AG09319 (cell line): ENCODE measurements at places on chromosomes 4 and X.

DNA sequence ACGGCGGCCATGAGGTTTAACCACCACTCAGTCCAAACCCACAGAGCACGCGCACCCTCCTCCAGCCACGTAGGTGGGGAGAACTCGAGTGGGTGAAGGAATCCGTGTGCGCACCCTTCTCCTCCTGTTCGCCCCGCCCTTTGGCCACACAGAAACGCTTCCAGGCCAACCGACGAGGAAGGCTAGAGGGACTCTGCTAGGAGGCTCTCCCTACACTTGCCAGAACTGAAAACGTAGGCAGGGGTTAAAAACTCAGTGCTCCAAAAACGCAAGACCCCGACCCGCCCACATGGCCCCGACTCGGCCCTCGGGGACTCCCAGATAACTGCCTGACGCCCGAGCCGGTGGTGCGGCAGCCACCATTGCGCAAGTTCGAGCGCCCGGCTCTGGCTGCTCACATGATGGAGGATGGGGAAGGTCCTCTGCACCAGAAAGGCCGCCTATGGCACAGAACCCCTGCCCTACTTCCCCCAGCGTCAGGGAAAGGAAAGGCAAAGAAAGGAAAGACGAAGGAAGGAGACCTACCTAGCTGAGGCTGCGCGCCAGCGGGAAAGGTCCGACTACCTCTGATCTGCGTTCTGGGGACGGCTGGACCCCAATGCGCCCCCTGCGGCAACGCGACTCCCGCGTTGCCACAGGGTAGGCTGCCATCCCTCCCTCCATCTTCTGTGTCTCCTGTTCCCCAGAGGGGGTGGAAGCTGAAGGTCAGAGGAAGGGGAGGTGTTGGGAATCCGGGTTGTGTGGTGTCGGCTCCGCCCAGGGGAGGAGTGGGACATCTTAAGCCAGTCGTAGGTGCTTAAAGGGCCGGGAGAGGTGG lies 201.9 kb upstream of the AGTR2 start:
- DNase-seq = no peak

- no peak for DNase-seq
These were observed 18.7 kb downstream of the NDNF start for GRCh38 chr4:121053601-121054143.

GRCh38 chr4:18957716-18958115 lies 936.2 kb upstream of the LCORL start:
- no peak for DNase-seq

DNA sequence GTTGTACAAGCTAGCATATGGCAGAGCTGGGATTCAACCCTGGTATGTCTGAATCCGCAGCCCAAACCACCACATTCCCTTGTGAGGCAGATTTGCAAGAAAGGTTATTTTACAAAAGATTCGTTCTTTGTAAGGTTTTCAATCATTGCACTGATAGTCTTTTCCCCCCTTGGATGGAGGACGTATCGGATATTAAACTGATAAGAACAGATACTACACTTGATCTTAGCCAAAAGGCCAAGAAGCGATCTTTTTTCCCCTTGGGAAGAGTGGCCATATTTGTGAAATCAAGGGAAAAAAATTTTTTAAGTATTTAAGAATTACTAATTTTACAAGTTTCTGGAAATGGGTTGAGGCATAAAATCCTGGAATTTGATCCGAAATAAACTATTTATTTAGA lies 34.4 kb upstream of the MSMO1 start:
- no peak for DNase-seq

DNA sequence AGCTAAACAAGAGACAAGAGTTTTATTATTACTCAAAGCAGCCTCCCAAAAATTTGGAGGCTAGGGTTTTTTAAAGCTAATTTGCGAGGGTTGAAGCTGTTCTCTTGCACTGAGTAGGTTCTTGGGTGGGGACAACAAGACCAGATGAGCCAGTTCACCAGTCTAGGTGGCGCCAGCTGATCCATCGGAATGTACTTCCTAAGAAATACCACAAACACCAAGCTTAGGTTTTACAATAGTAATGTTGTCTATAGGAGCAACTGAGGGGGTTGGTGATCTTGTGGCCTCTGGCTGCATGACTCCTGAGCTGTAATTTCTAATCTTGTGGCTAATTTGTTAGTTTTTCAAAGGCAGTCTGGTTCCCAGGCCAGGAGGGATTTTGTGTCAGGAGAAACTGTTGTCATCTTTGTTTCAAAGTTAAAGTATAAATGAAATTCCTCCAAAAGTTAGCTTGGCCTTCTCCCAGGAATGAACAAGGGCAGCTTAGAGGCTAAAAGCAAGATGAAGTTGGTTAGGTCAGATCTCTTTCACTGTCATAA lies 130.6 kb downstream of the SLC7A11 start:
- no peak for DNase-seq

- no peak for DNase-seq
These were observed 790.8 kb downstream of the PCDH18 start for GRCh38 chr4:136741468-136741867.

GRCh38 chr4:148944839-148945219 lies 502.6 kb upstream of the NR3C2 start:
- no peak for DNase-seq

DNA sequence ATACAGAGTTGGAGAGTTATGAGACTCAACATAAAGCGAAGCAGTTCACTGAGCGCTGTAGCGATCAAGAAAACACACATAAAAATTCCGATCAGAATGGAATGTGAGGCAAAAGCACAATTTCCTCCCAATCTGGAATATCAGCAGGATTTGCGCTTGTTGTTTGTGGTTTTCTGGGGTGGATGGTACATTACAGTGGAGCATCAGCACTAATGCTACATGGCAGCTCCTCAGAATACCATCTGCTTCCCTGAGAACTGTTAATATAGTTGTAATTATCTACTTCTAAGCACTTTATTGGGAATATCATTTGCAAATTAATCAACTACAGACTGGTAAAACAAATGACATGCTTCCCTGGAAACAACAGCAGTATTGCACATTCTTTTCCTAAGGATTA lies 324.1 kb upstream of the PPARGC1A start:
- DNase-seq = no peak

- no peak for DNase-seq
These were observed at the start of gene NBDY for GRCh38 chrX:56729152-56729850. Gene NBDY (plus strand): TSS chrX:56729243. CDS start chrX:56729354, 111 bp downstream.

- DNase-seq = no peak
These were observed 47.3 kb downstream of the PDE5A start for GRCh38 chr4:119581190-119581873.

DNA sequence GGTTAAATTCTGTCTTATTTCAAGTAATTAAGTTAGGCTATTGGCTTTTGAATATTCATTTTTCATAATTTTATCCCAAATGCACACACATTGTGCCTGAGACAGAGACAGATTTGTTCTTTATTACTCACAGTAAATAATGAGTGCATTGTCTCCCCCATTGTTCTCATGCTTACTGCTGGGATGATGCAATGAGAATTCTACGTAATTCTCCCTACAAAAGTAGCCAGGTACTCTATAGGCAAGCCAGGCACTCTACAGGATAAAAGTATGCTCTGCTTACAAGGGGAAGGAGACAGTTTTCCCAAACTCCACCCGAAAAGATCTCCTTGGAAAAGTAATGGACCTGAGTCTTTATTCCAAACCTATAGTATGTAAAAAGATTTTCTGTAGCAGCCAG lies 1890.7 kb upstream of the PCDH10 start:
- DNase-seq = no peak

DNA sequence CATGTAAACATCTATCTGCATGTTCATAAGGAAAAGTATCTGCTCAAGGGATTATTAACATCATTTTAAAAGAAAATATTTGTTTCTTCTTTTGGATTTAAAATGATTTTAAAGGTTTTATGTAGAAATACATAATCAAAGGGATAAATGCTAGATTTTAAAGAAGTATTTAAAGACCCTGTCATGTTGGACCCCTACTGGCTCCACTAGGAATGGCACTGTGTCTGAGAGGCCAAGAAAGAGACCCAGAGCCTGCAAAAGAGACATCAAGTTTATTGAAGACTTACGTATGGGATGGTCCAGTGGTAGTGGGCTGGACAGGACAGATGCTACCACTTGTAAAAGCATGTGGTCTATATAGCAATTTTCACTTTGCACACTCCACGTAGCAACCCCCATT lies 78.7 kb upstream of the PCDH18 start:
- no peak for DNase-seq

- no peak for DNase-seq
These were observed 70.0 kb downstream of the EVC start for GRCh38 chr4:5780831-5781480.

DNA sequence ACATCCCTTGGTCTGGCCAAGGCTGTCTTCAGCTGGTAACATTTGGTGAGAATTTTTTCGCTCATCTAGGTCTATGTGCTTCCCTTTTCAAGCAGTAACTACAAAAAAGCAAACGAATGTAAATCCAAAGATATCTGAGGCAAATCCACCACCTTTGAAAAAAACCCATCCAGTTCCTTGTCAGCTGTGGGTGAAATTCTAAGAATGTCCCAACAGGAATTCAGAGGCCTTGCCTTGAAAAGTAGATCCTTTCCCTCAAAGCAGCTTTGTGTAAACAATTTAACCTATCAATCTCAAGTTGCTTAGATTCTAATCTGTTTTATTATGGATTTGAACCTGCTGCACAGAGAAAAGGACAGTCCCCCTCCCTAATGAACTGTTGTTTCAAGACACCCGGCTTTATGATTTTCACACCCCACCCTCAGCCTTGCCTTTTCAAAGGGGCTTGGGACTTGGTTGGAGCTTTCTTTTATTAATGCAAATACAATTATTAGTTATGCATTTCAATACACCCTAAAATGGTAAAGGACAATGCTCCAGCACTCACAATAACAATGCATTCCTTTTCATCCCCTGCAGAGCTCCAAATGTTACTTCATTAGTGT lies 166.6 kb downstream of the LDB2 start:
- no peak for DNase-seq

- DNase-seq = no peak
These were observed 82.0 kb upstream of the ACSL1 start for GRCh38 chr4:184907810-184908209.

- no peak for DNase-seq
These were observed 4.4 kb upstream of the APLN start for GRCh38 chrX:129659141-129659540.

GRCh38 chr4:79325864-79326328 lies at the start of gene NAA11:
Gene NAA11 (minus strand): TSS chr4:79326061. CDS start chr4:79325877, 184 bp downstream.
- DNase-seq = no peak

- DNase-seq = no peak
These were observed 35.1 kb upstream of the PPP2R3B start for GRCh38 chrX:421646-422391.
